Activated CD4-positive, alpha-beta T cell treated with anti-CD3 and anti-CD28 coated beads, Interleukin-2, amount 10 ng/mL, durations not matched to agents 7 days and 5 days (primary cell): ENCODE measurements at places on chromosomes 5 and 9.

DNA sequence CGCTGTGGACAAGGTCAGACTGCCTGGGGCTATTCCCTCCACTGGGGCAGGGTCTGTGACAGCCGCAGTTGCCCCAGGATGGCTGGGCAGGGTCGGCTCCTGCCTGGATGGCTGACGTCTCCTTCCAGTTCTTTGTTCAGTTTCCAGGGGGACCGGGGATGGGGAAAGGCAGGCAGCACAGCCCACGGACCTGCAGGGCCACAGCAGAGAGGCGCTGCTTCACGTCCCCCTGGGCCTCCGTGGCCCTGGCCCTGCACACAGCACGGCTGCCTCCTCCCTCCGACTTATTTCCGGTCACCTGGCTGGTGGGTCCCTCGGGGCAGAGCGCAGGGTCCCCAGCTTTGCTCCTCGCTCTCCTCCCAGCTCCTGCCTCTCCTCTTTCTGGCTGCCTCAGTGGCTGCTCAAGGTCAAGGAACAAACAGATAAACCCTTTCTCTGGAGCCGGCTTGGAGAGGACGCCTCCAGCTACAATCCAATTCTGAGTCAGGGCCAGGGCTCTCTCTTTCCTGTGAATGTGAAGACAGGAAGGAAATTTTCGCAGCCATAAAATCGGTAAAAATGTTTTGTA lies 169.7 kb downstream of the C9orf50 start:
- H3K4me3 ChIP-seq: no peak overlapping the region
- DNase-seq: no peak
- no peaks in the 10 kb centered on the region for H3K36me3 ChIP-seq
- H3K27me3 ChIP-seq: peaks cover 3% of the 10 kb centered on the region
- peaks cover 10% of the 10 kb centered on the region for H3K4me1 ChIP-seq

DNA sequence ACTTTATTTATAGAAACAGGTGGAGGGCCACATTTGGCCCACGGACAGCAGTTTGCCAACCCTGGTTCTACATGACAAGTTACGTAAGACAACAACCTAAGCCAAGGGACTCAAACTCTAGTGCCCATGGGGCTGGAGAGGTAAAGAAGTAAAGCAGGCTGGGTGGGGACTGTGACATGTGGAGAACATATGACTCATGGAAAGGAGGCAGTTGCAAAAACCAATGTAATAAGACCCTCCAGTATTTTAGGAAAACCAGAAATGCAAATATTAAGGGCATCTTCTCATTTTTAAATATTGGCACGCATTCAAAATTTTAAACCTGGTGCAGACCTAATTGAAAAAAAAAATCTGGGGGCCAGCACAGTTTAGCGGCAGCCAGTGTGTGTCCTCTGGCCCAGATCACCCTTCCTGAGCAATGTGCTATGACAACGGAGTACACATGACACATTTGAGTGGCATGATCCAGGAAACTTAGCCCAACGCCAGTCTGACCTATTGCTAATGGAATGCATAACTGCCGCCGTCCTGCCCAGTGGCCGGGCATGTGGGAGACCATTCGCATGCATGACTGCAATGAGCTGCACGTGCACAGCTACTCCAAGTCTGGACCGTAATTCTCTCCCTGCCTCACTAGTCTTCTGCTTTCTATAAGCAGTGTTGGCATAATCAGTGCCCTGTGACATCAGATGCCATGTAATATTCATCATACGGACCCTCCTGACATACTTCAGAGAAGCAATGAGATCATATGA lies 97.2 kb downstream of the SH3TC2 start:
- H3K27me3 ChIP-seq: peaks cover 9% of the 10 kb centered on the region
- peaks cover 2% of the 10 kb centered on the region for H3K36me3 ChIP-seq
- no peak for DNase-seq
- no peak overlapping the region for H3K4me3 ChIP-seq
- peaks cover 9% of the 10 kb centered on the region for H3K4me1 ChIP-seq

DNA sequence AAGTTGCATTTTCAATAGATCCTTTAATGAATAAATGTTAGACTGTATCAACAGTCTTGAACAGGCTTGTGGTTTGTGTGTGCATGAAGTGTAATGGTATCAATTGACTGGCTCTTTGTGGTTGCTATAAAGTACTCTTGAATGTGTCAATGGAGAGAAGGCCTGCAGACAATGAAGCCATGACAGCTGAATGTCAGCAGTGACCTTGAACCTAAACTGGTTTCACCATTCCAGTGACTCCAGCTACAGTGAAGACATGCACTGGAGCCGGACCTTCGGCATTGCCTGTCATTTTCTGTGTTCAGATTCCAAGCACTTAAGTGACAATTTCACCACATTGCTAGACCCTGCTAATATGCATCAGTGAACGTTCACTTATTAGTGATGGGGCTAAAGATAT lies 276.0 kb upstream of the TMEM161B start:
- no peaks in the 10 kb centered on the region for H3K4me1 ChIP-seq
- H3K27ac ChIP-seq: no peak overlapping the region
- H3K27me3 ChIP-seq: peaks cover 4% of the 10 kb centered on the region
- no peak overlapping the region for H3K4me3 ChIP-seq
- DNase-seq: no peak
- H3K36me3 ChIP-seq: no peaks in the 10 kb centered on the region

GRCh38 chr5:153903321-153903720 lies 135.4 kb downstream of the FAM114A2 start:
- no peaks in the 10 kb centered on the region for H3K36me3 ChIP-seq
- no peak overlapping the region for H3K4me3 ChIP-seq
- H3K27me3 ChIP-seq: peaks cover 1% of the 10 kb centered on the region
- no peak for DNase-seq
- H3K4me1 ChIP-seq: no peaks in the 10 kb centered on the region
- no peak overlapping the region for H3K27ac ChIP-seq

DNA sequence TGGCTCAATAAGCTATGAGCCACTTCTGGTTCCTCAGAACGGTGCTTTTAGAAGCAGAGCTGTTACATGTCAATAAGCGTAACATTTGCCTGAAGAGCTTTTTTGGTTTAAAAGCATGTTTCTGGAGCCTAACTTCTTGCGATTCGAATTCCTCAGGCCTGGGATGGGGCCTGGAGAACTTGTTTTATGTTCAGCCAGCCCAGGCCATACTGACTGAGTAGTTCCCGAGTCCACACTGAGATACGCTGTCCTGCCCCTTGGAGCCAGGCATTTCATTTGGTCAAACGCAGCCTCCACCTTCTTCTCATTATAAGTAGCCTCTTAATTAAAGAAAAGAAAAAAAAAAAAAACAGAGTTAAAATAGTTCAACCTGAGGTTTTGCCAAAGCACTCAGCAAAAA lies 260.6 kb upstream of the ANKRD55 start:
- H3K4me1 ChIP-seq: peaks cover 34% of the 10 kb centered on the region
- no peaks in the 10 kb centered on the region for H3K36me3 ChIP-seq
- no peak for DNase-seq
- H3K27ac ChIP-seq: no peak overlapping the region
- no peaks in the 10 kb centered on the region for H3K27me3 ChIP-seq

GRCh38 chr5:143238620-143239019 lies 164.9 kb downstream of the NR3C1 start:
- peaks cover 1% of the 10 kb centered on the region for H3K36me3 ChIP-seq
- no peaks in the 10 kb centered on the region for H3K27me3 ChIP-seq
- H3K27ac ChIP-seq: no peak overlapping the region
- DNase-seq: no peak
- H3K4me1 ChIP-seq: no peaks in the 10 kb centered on the region

- peaks cover 8% of the 10 kb centered on the region for H3K4me1 ChIP-seq
- H3K4me3 ChIP-seq: no peak overlapping the region
- no peak overlapping the region for H3K27ac ChIP-seq
- H3K36me3 ChIP-seq: no peaks in the 10 kb centered on the region
- no peak for DNase-seq
Measured at GRCh38 chr5:90941002-90941720, 382.6 kb downstream of the ADGRV1 start.

DNA sequence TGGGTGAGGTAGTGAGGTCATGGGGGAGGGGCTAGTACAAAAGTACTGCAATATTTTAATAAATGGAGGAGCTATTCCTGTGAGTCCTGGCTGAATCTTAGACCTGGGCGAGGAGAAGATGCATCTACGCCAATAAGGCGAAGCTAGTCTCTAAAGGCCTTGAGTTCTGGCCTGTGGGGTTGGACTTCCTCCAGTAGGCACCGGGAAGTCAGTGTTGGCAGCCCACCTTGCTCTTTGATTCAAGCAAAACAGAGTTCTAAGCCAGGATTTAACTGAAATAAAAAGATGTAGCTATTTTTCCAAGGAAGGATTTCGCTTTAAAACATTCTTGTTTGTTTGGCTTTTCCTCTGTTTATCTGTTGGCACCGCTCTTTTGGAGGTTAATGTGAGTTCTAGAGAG lies 244.6 kb downstream of the KIF4B start:
- no peak overlapping the region for H3K4me3 ChIP-seq
- no peaks in the 10 kb centered on the region for H3K4me1 ChIP-seq
- H3K27ac ChIP-seq: no peak overlapping the region
- DNase-seq: no peak
